PC-3 (cell line): ENCODE measurements at places on chromosomes 11 and 22.

GRCh38 chr22:31235081-31235480, 23.0 kb downstream of the LIMK2 start:
- no peak for DNase-seq

DNA sequence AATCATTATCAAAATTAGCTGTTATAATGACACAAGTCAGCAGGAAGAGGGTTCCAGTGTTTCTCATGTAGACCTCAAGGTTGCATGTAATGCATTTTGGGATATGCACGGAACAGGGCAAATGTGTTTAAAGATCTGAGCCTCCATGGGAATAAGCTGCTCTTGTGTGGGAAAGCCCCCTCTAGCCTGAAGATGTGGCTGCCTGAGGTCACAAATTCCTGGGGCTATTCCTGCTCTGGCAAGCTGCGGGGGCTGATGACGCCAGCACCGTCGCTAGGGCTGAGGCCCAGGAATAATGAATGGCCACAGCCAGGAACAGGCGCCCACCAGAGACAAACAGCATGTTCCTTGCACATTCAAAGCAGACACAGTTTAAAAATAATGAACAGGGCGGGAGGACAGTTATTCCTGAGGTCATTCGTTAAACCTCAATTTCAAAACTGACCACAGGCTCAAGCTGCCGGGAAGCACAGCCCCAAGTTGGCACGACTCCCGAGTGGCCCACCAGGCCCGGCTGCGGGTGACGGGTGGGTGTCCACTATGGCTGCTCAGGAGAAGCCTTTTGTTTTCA, 11.7 kb downstream of the OSBPL5 start:
- no peak for DNase-seq

DNA sequence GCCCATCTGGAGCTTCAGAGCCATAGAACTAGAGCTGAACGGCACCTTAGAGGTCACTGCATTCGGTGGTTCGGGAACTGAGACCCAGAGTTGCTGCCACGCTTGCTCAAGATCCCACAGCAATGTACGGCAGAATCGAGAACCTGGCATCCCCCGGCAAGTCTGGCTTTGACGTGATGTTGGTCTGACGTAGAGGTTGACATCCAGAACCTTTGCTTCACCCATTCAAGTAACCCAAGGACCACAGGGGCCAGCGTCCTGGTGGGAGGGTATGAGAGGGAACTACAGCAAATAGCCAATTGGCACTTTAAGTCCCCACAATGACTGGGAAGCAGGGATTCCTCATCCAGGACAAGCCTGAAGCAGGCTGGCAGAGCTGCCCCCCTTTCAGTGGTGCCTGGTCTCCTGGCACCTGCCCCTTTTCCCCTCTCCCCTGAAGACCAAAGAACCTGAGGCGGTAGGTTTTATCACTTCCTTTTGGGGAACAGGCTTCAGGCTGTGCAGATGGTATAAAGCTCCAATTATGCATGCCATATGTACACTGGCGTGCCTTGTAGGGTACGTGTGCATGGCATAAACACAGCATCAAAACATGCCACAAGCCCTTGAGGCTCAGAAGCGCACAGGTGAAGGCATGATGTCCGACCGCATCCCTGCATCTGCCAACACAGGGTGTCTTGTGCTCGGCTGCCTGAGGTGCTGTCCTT, 15.3 kb upstream of the TEF start:
- no peak for DNase-seq

DNA sequence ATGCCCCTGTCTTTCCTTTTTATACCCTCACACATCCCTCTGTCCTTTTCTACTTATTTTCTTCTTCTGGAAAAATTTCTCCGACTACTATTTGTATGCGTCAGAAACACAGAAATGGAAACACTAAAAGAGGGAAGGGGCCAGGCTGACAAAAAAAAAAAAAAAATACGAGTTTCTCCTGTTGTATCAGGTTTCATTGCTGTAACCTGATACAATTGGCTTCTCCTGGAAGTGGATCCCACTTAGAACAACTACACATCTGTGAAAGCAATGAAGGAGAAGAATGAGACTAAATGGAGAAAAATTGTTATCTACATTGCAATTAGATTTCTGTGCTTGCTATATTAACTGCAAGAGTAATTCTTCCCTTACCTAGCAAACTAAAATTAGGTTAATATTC, 393.9 kb downstream of the GUCY1A2 start:
- peak; percentile 54 for DNase-seq

- DNase-seq: no peak
Measured at GRCh38 chr11:94550513-94550912, 6.8 kb downstream of the FUT4 start.

DNA sequence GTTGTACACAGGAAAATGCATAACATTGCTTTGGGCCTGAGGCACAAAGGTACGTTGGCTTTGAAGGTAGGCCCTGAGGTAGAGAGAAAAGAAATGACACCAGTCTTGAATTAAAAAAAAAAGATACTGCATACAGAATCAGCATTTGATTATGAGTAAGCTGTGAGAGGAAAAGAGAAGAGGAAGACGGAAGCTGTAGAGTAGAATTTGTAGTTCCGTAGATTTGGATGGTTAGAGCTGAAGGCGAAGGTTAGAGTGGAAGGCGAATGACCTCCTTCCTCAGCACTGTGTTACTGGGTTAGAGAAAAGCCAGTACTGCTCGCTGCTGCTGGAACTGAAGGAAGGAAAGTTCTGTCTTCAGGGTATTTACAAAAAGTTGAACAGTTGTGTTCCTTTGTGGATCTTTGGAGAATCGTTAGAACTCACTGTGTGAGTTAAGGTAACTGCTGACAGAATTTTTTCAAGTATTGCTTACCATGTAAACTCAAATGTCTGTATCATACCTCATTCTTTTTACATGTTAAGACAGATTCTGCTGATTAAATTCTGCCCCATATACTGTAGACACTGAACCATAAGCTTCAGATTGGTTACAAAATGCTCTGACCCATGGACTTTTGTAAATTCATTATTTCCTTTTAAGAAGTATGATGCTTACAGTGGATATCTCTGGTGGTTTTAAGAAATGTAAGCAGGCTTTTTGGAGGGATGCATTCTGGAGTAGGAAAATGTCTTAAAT, 50.2 kb downstream of the MCAM start:
- DNase-seq: no peak

DNA sequence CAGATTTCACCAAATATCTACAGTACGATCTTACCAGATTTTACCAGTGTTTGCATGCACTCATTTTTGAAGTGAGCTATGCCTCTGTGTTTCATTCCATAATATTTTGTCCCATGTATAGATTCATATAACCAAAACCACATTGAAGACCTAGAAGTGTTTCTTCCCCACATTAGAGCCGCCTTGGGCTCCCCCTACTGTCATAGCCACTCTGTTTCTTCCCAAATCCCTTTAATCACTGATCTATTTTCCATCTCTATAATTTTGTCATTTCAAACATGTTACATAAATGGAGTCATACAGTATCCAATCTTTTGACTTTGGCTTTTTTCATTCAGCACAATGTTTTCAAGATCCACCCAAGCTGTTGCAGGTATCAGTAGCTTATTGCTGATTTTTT, 12.7 kb downstream of the MRGPRX3 start:
- no peak for DNase-seq

- DNase-seq: no peak
Measured at GRCh38 chr11:20025332-20025840, 134.9 kb downstream of the DBX1 start.

DNA sequence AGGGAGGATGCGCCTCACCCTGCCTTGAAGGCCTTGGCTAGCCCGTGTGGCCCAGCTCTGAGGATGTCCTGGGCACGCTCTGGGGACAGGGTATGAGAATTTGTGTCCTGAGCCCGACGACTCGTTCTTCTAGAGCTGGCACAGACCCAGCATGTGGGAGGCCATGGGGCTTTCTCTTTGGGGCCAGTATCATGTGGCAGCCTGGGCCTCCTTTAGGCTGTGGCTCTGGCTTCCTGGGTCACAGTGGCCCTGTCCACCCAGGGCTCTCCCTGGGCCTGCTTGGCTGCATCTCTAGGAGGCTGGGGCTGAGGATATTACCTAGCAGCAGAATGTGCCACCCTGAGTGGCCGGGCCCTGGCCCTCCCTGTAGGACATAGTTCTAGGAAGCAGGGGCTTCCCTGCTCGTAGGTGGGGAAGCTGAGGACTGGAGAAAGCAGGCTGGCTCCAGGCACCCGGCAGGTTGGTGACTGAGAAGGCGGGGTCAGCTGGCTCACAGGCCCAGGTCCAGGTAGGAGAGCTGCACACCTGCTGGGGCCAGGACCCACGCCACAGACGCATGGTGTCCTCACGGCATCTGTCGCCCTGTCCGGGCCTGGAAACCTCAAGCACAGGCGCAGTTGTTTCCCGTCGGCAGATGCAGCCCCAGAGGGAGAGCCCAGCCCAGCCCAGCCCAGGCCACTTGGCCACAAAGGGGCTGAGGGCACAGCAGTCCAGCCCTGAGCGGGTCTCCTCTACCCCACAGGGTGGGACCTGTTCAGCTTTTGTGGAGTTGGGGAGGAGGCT, 6.8 kb downstream of the CCDC188 start:
- no peak for DNase-seq

- peak; percentile 97 for DNase-seq
Measured at GRCh38 chr11:19919050-19919561, 206.5 kb downstream of the NAV2 start.

- DNase-seq: no peak
Measured at GRCh38 chr11:112025707-112026106, 499 bp downstream of the DLAT start.

DNA sequence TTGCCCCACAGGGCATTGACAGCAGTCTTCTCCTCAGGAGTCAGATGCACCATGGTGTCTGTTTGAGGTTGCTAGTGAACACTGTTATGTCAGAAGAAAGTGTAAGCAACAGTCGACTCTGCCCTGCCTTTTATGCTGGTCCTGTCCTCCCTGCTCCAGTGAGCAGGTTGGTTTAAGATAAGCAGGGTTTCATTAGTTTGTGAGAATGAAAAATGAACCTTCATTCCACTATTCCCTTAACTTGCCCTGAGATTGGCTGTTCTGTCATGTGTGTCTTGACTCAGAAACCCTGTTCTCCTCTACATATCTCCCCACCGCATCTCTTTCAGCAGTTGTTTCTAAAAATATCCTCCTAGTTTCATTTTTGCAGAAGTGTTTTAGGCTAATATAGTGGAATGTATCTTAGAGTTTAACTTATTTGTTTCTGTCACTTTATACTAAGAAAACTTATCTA, at the start of gene HBD:
Gene HBD (minus strand): TSS at position 103 of the 454 bp plus-strand sequence. CDS start 50 bp downstream, at position 53.
- no peak for DNase-seq

- DNase-seq: no peak
Measured at GRCh38 chr11:85752890-85753581, 57.9 kb downstream of the SYTL2 start.

- no peak for DNase-seq
Measured at GRCh38 chr22:47008208-47008885, 245.9 kb downstream of the TBC1D22A start.

DNA sequence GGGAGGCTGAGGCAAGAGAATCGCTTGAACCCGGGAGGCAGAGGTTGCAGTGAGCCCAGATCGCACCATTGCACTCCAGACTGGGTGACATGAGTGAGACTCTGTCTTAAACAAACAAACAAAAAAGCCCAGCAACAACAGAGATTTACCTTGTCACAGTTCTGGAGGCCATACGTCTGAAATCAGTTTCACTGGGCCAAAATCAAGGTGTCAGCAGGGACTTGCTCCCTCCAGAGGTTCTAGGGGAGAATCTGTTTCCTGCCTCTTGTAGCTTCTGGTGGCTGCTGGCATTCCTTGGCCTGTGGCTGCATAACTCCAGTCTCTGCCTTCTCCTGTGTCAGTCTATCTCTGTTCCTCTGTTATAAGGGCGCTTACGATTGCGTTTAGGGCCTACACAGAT, 1.5 kb downstream of the DDX10 start:
- peak; percentile 42 for DNase-seq

DNA sequence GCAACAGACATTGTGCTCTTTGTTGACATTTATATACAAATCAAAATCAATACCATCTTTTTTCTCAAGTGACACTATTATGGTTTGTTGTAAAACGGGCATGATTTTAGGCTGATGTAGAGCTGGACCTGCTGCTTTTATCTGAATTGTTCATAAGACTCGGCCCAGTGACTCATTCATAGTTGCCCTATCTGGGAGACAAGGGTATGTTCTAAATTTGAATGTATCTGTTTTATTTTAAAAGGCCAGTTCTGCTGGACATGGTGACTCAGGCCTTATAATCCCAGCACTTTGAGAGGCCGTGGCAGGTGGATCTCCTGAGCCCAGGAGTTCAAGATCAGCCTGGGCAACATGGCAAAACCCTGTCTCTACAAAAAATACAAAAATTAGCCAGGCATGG, 39.3 kb downstream of the CEP295 start:
- DNase-seq: no peak

DNA sequence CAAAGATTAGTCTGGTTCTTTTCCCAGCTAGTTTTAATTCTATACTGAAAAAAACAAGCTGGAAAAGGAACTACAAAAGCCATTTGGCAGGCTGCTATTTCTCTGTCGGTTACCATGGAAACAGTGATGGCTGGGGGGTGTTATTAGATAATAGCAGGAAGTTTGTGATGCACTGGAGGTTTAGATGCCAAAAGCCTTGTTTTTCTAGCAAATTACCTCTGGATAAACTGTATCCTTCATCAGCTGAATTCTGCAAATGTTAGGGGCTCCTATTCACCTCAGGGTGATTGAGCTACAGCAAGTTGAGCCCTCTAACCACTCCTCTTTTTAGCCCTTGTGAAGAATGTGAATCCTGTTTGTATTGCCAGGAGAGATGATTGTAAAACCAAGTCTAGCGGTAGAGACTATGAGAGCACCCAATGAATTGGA, 25.2 kb downstream of the ALKBH3 start:
- no peak for DNase-seq

- DNase-seq: peak; percentile 27
Measured at GRCh38 chr11:71355281-71355680, 92.9 kb downstream of the DHCR7 start.

DNA sequence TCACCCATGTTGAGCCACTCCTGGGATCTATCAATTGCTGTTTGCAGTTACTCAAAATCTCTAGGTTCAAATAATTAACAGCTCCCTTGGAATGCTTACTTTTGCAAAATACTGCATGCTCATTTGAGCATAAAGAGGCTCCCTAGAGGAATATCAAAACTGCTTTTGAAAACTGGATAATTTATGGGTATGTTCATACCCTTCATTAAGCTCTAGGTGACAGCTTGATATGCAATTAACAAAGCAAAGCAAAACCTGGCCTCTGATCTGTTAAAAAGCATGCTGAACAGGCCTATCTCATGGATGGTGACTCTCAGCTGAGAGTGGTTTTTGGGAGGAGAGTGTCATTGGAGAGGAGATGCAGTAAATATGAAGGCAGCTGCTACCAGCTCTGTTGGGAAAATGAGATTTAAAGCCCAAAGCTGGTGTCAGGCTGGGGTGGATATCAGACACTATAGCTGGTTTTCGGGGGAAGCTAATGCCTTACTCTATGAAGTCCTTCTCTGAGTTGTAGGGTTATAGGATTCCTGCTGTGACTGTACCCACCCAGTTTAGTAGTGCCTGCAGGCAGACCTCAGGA, 110.9 kb downstream of the RASSF10 start:
- peak; percentile 39 for DNase-seq
